CD4-positive, alpha-beta T cell treated with Interleukin-2 at 100 ng/mL for 4 hours (primary cell): ENCODE measurements at places on chromosomes 13 and 19.

GRCh38 chr19:35389192-35389861 is 18.5 kb downstream of the GPR42 start:
- DNase-seq = no peak

DNA sequence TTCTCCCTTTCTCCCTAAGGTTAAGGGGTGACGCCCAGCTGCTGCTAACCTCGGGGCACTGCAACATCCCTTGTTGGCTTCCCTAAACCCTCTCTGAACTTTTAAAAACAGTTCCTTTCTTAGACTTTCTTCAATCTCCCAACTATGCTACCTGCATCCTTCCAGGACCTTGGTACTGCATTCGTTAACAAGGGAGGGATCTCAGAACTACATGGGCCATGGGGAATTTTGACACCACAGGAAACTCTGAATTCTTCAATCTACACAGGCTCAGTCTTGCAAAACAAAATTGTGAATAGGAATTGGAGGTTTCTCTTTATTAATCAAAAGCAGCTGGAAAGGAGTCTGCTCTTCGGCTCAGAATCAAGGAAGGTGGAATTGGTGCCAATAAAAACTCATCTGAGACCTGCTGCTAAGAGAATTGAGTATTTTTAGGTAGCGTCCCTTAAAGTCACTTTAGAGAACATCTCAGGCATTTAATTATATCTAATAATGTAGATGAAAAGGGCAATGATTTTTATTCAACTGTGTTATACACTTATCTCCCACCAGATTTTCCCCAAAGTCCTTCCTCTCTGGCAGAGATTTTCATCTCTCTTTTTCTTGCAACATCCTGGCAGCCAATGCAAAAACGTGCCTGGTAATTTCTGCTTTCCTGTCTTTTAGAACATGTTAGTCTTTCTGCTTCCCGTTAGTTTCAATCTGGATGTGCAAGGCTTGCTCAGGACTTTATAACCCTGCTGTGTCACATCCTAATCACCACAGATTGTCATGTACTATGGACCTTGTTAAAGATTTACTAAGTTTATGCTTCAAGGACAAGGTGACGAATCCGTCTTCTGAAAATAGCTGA is 69.1 kb upstream of the SLC15A1 start:
- DNase-seq = no peak

DNA sequence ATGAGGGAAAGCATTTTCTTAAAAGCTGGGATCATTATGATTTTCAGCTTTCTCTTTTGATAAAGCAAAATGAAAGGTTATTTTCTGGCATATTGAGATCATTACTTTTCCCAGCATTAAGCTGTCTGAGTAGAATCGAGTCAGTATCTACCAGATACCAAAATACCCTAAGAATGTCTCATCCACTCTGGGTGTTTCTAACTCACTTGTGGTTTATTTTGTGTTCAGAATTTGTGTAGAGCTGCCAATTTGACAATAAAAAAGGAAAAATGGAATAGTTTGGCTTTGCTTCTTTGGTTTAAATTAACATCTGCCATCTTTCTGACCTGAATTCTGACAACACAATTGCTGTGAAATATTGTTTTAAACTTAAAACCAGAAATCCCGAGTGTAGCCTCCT is 438.7 kb upstream of the ARGLU1 start:
- DNase-seq = no peak

GRCh38 chr13:47548294-47548840 is 452.7 kb downstream of the SUCLA2 start:
- DNase-seq = no peak

GRCh38 chr13:79736356-79736755 is 255.4 kb downstream of the NDFIP2 start:
- no peak for DNase-seq

GRCh38 chr19:34505321-34506025 is 23.9 kb downstream of the WTIP start:
- no peak for DNase-seq

DNA sequence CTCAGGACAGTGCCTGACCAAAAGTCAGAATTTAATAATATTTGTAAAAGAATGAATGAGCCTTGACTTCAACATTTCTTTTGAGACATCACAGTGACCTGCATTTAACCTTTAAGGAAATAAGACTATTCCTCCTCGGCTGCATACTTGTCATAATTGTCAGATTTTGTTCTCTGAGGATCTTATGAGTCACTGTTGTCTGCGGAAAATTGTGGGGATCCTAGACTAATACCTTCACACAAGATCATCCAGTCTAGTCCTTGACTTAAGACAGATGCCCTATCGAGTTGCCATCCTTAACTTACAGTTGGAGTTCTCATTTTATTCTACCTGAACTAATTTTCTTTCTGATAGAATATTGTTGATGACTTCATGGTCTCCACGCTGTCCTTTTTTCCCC is 198.4 kb downstream of the DLEU7 start:
- DNase-seq = no peak

GRCh38 chr13:50679321-50679720 is 164.2 kb downstream of the DLEU7 start:
- no peak for DNase-seq

DNA sequence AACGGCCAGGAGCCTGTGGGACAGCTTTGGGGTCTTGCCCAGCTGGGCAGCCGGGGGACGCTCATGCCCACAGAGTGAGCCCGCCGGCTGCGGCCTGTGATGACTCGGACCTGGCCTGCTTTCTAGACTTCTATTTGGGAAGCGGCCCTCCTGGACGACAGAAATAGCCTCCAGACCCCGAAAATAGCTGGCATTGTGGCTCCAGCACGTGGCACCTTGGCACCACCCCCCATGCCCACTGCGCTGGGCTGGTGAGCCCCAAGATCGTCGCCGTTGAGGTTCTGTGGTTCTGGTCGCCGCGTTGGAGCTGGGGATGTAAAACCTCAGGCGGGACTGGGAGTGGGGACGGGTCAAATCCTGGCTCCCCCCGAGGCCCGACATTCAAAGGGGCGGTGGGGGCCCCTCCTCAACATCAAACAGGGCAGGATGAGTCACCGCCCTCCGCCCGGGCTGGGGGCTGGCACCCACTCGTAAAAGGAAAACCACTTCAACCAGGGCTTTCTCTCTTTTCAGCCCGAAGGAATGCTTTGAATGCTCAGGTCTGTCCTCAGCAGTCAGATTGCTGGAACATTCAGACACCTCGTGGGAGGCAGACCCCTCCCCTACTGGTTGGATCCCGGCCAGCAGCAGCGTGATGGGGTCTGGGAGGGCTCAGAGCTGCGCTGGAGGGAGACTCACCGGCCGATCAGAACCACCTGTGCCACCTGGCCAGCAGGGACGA is 42.1 kb downstream of the GADD45B start:
- peak; percentile 21 for DNase-seq

DNA sequence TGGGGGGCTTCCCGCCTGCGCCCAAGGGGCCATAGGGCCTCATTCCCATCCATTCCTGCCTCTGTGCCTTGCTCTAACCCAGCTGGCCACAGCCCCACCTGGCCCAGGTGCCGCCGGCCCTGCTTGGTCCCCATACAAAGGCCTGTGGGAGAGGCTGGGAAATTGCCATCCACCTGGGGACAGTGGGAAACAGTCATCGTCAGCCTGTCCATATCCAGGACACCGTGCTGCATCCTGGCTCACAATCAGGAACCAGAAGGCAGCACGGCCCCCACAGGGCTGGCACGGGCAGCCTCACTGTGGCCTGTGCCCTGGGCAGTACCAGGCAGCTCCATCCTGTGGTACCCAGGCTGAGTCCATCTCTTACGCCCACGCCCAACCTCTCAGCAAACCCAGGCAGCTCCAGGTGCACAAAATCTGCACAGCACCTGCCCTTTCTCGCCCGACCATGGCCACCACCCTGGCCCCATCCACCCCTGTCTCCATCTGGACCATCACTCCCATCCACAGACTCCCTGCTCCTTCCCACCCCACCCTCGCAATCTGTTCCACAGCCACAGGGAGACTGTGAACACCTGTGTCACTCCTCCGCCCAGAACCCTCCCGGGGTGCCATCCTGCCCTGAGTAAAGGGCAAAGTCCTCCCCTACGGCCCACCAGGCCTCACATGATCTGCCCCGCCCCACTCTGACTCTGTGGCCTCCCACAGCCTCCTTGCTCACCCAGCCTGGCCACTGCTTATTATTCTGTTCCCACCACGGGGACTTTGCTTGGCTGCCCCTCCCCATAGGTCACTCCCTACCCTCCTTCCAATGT is 21.1 kb upstream of the FBXO27 start:
- DNase-seq = no peak

GRCh38 chr13:95258098-95258497 is 43.2 kb downstream of the ABCC4 start:
- DNase-seq = no peak

DNA sequence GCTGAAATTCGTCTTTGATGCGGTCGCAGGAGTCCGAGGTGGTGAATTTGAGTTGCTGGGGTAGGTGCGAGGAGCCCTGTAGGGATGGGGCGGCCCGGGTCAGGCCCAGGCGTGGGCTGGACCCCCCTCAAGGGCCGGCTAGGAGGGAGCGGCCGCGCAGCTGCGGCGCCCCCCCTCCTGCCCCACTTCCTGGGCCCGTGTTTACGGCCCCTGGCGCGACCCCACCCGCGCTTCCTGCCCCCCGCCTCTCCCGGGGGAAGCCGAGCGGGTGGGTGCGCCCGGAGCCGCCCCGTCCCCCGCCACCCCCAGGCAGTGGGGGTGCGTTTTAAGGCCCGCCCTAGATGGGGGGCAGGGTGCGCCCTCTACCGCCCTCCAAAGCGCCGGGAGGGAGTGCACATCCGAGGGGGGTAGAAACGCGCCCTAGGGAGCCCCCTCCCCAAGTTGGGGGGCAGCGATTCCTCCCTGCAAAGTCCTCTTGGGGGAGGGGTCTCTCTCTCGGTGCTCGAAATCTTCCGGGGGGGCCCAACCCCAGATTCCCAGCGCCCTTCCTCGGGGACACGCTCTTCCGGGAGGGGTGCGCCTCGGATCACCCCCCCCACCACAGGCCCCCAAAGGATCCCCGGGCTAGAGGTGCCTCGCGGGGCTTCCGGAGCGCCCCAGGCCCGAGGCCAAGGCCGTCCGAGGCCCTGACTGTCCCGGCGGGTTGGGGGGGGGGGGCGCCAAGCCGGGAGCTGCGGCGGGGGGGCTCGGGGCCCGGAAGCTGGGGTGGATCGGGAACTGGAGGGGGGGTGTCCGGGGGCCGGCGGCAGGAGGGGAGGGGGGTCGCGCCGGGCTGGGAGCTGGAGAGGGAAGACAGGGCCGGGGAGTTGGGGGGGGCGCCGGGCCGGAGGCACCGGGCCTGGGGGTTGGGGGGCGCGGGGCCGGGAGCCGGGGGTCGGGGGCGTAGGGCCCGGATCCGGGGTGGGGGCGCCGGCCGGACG is 823 bp downstream of the TLE5 start:
- peak; percentile 80 for DNase-seq

- DNase-seq = no peak
Measured at GRCh38 chr13:40433001-40433400, 233.4 kb downstream of the FOXO1 start.

DNA sequence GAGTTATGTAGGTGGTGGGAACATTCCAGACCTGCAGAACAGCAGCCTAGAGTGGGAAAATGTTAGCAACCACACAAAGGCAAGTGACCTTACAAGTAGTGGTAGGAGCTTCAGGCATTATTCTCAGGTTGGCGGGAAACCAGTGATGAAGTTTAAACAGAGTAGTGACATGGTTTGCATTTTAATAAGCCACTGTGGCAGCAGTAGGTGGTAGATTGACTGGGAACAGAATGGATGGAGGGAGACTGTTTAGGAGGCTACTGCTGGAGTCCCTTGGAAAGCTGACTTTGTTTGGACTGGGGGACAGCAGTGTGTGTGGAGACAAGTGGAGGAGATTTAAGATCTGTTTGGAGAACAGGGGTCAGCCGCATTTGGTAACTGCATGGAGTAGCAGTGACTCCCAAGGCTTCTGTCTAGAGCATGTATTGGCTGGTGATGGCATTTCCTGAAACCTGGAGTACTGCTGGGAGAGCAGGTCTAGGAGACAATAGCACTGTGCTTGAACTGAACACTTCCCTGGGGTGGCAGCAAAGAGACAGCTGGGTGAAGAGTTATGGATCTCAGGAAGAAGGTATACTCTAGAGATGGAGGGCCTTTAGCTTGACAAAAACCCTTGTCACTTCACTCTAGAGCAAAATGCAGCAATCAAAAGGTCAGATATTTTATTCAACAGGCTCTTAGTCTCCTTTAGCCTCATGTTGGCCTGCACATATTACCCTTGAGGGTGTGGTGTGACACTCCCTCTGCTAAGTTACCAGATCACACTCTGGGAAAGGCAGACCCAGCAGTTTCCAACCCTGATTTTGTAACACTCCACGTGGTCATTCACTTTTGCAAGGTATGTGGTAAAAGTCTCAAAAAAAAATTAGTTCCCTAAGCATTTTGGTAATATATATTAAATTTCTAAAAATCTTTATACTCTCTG is 70.3 kb downstream of the DHRS12 start:
- DNase-seq = no peak

- no peak for DNase-seq
Measured at GRCh38 chr13:34401696-34402095, 540.4 kb upstream of the NBEA start.

DNA sequence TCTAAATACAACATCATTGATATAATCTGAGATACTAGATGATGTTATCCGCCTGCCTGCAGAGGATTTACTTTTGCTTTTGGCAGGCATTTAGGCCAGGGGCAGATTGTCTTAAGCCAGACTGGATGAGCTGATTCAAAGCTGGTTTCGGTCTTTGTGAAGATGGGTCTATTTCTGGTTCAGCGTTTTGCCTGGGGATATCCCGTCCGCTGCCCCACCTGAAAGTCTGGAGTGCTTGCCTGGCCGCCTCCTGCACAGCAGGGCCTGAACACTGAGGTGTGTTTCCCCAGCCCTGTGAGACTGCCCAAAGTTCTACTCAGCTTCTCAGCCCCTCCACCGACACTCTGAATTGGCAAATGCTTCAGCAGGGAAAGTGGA is 149.7 kb downstream of the KATNAL1 start:
- DNase-seq = no peak

DNA sequence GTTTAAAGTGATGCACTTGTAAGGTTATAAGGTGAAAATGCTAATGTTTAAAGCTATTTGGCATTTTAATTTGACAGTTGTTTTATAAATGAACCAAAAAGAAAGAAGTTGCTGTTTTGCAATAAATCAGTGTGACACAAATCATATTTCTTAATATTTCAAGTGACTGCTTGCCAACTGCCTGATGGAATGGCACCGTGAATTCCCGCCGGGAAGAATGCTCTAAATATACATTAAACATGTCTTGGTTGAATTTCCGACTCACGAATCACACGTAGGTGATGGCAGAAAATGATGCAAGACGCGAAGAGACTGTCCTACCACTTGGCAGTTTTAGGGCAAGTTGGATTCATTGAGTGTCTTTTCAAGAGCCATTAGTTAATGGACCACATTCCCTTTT is 3.1 kb upstream of the GJB2 start:
- DNase-seq = no peak
